Kasumi-1 (cell line): ENCODE measurements at places on chromosomes 16 and 17.
A peak's percentile ranks its signal among the peaks of the same experiment; 100 is the strongest.

GRCh38 chr17:76083536-76084182 is 4.7 kb downstream of the ZACN start:
- no peak for DNase-seq

DNA sequence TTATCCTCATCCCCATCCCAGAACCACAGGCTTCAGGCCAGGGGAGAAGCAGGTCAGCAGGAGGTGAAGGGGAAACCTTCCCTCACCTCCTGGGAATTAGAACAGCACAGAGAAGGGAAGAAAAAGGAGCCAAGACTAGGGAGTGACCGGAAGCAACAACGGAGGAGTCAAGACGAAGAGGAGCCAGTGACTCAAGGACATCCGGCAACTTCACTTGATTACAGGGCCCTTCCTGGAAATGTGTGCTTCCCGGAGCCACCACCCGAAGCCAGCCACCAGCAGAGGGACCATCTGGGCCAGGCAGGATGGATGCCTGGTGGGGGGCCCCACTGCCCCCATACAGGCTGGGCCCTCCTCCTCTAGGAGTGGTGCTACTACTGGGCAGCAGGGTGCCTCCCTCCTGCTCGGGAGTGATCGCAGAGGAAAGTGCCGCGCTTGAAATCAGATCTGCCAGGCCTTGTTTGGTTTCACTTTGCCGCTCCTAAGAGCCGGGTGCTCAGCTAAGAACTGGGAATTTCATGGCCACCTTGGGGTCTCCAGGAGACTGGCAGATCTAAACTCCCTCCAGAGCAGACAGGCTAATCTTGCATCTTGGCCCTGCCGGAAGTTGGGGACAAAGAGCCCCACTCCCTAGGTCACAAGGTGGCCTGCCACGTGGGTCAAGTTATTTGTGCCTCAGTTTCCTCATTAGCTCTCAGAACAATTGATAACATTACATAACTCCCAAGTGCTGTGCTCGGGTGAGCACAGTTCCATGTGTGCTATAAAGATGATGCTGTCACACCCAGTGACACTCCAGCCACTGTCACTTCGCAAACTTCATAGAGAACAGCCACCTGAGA is 6.6 kb downstream of the CDC42EP4 start:
- no peak for DNase-seq

DNA sequence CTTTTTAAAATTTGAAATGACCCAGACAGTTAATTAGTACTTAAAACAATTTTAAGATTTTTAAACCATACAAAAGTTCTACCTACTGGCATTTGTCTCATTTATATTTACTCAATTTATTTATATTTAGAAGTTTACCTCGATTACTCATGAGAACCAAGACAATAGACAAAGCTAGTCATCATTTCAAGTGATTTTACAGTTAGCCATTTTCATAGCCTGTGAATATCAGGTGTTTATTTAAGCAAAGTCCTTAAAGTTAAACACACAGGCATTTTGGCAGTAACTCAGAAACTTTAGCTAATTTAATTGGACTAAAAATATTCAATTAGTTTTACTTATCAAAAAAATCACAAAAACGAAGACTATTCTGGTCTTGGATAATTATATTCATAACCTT is 101.6 kb upstream of the KIF2B start:
- DNase-seq: no peak

DNA sequence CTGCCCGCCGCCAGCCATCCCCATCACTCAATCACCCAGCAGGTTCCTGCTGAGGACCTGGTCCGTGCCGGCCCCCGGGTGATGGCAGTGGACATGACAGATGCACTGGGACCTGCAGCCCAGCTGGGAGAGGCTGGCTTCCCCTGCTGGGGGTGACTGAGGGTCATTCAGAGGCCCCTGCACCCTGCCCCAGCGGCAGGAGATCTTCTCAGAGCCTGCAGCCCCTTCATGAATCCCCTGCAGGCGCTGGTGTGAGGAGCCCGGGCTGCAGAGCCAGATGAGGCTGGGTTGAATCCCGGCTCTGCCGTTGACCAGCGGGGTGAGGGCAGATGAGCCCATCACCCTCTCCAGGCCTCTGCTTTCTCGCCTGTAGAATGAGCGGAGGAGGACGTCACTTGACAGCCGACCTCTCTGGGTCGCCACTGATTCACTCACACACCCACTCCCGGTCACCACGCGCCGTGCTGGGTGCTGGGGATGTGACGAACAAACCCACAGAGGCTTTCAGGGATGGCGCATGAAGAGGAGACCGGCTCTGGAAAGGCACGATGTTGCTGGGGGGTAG is 95.2 kb upstream of the CIBAR2 start:
- no peak for DNase-seq

- no peak for DNase-seq
Measured at GRCh38 chr16:12211870-12212690, 235.5 kb downstream of the SNX29 start.

DNA sequence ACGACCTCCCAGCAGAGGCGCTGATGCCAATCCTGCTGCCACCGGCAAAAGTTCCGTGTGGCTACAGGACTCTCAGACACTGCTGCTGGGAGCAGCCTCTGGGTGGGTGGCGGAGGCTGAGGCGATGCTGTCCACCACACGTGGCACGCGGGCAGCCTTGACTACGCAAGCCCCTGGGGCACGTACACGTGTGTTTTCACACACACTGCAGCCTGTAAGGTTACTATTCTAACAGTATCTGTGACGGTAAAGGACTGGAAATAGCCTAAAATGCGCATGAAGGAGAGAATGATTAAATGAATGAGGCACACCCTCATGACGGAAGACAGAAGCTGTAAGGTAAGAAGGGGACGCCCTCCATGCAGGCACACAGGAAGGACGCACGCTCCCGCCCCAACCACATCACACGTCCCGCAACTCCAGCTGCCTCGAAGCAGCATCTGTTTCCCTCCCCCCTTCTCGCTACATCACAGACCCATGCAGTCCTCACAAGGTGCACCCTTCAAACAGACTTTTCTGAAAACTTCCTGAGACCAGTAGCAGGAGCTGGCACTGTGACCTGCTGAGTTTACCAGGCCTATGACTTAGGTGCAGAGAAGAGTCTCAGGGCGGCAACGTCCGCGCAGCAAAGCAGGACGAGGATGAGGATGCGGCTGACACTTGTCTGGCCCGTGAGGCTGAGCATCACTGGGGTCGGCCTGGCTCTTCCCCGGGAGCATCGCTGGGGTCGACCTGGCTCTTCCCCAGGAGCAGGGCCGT is 28.7 kb upstream of the FASN start:
- no peak for DNase-seq

DNA sequence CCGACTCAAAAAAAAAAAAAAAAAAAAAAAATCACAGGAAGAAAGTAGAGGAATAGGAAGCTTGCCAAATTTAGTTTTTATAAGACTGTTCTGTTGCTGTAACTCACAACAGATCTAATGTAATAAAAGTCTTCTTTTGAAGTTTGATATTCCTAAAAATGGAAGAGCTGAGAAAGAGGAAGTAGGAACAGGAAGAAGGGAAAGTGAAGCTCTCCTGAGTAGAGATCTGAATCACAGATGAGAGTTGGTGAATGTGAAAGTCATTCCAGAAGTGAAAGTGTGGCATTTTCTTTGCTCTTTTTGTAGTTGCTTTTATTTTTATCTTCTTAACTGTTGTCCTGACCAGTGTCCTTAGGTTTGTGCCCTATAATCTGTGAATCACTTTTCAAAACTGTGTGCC is 2.1 kb downstream of the NMT1 start:
- peak; percentile 26 for DNase-seq

DNA sequence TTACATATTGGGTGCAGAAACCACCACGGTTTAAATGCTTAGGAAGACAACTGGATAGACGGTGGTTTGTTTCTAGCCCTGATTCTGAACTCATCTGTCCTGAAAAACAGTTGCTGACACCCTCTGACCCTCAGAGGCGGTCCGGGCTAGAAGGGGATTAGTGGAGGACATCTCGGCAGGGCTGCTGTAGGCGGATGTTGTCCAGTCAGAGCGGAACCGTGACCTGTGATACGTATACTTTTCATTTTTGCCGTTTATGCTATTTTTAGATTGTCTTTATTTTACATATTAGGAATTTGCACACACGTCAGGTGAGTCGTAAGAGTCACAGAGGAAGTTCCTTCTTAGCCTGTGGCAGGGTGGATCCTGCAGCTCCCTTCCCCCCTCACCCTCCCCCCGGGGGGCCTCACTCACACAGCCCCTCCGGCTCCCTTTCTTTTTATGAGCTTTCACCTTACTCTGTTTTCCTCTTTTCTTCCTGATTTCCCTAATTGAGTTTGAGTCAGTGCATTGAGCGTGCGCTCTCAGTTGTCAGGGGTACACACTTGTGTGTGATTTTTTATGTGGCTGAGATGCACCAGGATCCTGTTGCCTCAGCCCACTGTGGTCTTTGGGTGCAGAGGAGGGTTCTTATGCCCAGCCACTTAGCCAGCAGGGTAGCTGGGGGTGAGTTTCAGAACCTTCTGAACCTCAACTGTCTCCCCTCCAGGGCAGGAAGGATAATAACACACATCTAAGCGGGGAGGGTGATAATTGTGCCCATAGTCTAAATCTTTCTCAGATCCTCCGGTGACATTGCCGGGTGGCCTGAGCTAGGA is 211.1 kb upstream of the CHMP6 start:
- DNase-seq: no peak

- DNase-seq: no peak
Measured at GRCh38 chr16:27853651-27854050, 209.9 kb downstream of the GSG1L start.

GRCh38 chr16:67571981-67572431 is 9.7 kb downstream of the CTCF start:
- no peak for DNase-seq

- peak; percentile 61 for DNase-seq
Measured at GRCh38 chr16:66360624-66361324, 5.7 kb upstream of the CDH5 start.

DNA sequence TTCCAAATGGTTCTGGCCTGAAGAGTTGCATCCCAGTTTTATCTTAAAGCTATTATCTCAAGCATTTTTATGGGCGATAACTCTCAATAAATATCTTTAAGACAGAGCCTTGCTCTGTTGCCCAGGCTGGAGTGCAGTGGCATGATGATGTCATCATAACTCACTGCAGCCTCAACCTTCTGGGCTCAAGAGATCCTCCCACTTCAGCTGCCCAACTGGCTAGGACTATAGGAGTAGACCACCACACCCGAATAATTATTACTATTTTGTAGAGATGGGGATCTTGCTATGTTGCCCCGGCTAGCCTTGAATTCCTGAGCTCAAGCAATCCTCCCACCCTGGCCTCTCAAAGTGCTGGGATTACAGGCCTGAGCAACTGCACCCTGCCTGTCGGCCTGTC is 26.1 kb upstream of the CYTH1 start:
- no peak for DNase-seq

DNA sequence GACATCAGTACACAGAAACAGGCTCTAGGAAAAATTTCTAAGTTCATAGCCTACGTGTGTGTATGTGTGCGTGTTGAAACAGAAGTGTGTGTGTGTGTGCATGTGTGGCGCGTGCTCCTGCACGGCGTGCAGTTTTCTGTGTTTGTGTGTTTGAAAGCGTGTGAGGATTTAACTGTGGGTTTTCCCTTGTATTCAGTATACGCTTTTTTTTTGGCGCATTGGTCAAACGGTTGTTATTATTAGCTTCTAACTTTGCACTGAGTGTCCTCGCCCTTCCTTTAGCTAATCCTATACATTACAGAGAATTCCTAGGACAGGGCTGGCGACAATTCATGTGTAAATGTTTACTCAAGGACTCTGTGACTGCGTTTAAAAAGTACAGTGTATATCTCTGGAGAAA is 23.0 kb downstream of the TMC6 start:
- no peak for DNase-seq

DNA sequence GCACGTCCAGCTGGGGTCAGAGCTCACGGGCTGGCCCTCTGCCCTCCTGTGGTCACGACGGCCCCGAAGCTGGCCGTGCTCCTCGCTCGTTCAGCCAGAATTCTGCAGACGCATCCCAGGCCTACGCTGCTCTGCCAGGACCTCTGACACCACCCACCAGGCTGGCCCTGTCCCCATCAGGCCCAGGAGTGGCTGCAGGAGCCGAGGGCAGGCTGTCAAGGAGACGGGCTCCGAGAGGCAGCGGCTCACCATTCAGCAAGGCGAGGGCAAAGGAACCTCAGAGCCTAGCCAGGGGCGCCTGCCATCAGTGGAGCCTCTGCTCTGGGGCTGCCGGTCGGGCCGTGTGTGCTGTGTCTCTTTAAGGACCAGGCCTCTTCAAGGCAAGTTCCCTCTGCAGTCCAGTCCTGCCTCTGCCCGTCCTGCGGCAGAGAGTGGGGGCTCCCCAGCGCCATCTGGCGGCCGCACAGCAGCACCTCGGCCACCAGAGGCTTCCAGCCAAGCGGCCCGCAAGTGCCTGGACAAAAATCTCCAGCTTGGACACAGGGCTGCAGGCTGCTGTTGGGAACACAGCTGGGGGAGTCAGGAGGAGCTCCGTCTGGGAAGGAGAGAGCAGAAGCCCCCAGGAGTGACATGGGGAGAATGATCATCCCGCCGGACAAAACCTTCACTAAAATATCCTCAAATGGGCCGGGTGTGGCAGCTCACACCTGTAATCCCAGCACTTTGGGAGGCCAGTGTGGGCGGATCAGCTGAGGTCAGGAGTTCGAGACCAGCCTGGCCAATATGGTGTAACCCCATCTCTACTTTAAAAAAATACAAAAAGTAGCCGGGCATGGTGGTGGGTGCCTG is 7.4 kb upstream of the ABR start:
- peak; percentile 47 for DNase-seq

- DNase-seq: no peak
Measured at GRCh38 chr16:72677662-72678447, 370.1 kb downstream of the ZFHX3 start.

DNA sequence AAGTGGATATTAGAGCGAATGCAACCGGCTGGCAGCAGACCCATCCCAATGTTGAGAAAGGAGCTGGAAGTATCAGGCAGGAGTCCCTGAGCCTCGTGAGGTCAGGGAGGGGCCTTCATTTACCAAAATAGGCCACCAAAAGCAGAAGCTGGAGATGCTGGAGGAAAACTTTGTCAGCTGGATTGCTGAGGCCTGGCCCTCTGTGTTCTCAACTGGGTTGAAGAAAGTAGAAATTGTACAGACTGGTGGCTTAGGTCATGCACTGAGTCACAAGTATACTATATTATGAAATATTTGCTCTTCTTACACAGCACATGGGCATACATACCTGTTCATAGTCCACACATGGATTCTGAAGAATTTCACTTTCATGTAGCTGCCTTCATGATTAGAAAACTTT is 23.2 kb upstream of the TEKT3 start:
- DNase-seq: peak; percentile 0
